NCI-H1694 (cell line): ENCODE measurements at places on chromosomes 2 and 18.

- no peak for DNase-seq
Observed at GRCh38 chr2:128490881-128491691, 172.4 kb upstream of the HS6ST1 start.

GRCh38 chr2:48207851-48208250, 301.6 kb upstream of the FBXO11 start:
- no peak for DNase-seq

DNA sequence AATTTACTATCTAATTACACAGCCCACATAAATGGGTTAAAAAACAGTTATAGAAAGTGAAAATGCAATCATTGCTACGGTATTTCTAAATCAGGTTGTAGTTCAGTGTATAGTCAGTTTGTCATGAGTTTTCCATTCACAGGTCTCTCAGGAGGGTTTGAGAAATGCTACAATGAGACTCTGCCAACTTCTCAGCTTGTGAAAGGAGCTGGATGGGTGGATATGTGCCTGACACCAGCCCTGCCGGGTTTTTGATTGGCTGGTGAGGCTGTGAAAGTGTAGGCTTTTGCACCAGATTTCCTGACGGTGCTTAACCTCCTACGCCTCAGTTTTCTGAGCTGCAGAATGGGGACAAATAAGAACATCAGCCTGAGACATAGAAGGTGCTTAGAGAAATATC, 102.6 kb upstream of the SMIM21 start:
- no peak for DNase-seq

DNA sequence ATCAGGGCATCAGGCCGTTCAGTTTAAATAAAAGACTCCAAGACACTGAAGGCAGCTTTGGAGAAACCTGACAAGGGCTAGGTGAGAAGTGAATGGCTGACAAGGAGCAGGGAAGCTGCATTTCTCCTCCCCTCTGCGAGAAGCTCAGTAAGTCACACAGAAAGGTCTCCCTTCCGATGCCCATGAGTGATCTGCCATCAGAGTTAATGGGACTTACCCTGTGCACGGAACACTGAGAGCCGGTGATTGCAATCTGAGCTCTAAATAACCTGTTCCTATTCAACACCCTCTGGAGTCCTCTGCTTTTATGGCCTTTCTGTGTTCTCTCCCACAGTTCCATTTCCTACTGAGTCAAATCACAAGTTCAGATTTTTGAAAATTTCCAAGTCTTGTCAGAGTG, 322.2 kb upstream of the MYT1L start:
- DNase-seq: no peak

GRCh38 chr2:80548469-80548868, 243.9 kb upstream of the LRRTM1 start:
- peak; percentile 95 for DNase-seq

DNA sequence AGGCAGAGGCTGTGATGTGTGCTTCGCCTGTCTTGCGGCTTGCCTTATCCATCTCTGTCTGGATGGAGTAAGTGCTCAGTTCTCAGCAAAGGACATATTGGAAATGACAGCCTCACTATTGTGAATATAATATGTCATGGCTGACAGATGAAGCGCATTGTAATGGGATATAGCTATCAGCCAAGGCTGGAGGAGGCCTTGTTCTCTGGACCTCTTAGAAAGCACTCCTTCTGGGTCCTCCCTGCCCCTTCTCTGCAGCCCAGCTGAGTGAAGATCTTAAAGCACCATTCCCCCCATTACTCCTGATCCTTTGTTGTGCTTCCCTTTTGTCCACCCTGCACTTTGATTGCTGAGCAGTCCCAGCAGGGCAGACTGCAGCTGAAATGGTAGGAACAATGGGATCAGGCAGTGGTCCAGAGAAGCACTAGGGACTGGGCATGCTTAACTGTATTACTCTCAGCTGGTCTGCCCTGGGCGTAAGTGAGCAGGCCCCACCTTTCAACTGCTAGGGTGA, 265.3 kb downstream of the SETBP1 start:
- no peak for DNase-seq

DNA sequence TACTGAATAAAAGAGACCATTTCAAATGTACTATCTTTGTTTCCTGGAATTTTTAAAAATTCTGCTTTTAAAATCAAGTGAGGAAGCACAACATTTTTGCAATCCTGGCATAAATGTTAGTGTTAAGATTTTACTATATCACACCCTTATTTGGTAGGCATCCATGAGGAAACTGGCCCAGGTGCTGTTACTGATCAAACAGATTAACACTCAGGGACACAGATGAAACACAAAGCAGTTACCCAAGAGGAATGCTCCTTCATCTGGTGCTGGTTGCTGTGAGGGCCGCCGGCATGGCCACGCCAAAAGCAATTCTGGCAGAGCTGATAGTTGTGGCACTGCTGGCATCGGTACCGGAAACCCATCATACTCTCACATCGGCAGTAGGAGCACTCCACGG, 96.8 kb downstream of the DTNB start:
- DNase-seq: no peak

GRCh38 chr2:236947896-236948295, 137.8 kb upstream of the COPS8 start:
- DNase-seq: no peak

DNA sequence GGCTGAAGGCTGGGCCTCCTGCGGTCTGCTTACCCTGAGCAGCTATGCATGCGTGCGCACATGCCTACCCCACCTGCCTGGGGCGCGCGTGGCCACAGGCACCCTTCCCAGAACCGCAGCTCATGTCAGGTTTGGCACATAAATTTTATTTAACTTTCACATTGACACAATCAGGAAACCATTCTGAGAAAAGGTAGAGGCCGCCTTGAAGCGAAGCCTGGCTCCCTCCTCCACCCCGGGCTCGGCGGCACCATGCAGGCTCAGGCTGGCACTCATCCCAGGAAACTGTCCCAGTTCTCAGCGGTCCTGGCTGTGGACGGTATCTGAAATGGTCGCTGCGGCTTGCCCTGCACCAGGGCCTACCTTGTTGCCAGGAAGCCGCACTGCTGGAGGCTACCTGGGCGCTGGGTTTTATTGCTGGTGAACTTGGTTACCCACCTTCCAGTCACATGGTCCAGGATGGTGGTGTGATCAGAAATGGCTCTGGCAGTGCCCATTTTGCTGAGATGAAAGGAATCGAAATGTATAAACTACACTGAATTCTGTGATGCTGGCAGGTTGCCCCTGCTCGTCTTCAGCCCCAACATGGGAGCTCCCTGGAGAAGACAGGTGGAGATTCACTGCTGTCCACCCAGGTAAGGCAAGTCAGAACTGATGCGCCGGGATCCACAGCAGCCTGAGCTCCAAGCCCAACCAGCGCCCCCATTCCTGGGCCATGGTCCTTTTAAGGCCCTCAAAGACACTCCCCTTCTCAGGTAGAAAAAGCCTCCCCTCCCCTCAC, 25.5 kb downstream of the CHST10 start:
- no peak for DNase-seq
